ENCODE measurements at places on chromosomes 2 and 18.
A peak's percentile ranks its signal among the peaks of the same experiment; 100 is the strongest.

DNA sequence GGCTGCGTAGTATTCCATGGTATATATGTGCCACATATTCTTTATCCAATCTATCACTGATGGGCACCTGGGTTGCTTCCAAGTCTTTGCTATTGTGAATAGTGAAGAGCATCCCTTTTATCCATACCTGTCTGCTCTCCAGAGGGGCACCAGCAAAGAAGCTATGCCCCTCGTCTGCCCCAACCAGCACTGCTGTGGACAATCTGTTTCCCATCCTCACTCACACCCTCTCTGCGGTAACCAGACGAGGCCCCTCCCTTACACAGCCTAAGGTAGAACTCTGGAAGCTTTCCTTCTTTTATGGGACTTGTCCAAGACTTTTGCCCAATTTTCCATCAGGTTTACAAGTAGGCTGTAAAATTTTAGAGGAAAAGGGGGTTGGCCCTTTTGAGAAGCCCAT lies 24.9 kb downstream of the TTR start:
- DNase-seq, result no peak

GRCh38 chr2:62573936-62574335 lies 67.9 kb upstream of the TMEM17 start:
- DNase-seq, result no peak

DNA sequence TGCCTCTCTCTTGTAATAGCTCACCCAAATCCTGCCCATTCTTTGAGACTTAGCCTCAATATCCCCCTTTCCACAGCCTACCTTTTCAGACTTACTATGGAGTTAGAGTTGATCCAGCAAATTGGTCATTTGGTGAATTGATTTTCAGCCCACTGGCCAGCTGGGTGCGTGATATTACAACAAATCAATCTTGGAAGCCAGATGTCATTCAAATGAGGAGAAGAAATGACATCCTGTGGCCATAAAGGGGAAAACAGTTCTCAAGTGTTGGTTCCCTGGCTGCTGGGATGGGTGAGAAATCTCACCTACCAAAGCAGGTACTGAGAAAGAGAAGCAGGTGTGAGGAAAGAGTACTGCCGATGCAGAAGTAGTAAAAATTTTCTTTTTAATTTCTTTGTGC lies 36.7 kb upstream of the FOXI3 start:
- no peak for DNase-seq

DNA sequence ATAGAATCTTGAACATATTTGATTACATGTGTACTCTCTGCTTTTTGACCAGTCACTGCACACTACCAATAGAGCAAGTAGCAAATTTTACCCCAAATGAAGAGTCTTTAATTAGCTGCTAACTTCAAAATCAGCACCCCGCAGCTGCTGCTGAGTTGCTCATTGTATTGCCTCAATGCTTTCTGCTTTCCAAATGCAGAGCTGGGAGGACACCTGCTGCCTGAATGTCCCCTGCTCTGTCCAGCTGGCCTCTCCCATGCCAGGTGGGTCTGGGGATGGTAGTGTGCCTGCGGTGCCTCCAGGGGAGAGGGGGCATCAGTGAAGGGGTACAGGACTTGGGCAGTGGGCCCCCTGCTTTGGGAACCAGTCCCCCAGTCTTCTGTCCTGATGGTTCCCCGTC lies 184.8 kb downstream of the PRKCE start:
- DNase-seq, result no peak

DNA sequence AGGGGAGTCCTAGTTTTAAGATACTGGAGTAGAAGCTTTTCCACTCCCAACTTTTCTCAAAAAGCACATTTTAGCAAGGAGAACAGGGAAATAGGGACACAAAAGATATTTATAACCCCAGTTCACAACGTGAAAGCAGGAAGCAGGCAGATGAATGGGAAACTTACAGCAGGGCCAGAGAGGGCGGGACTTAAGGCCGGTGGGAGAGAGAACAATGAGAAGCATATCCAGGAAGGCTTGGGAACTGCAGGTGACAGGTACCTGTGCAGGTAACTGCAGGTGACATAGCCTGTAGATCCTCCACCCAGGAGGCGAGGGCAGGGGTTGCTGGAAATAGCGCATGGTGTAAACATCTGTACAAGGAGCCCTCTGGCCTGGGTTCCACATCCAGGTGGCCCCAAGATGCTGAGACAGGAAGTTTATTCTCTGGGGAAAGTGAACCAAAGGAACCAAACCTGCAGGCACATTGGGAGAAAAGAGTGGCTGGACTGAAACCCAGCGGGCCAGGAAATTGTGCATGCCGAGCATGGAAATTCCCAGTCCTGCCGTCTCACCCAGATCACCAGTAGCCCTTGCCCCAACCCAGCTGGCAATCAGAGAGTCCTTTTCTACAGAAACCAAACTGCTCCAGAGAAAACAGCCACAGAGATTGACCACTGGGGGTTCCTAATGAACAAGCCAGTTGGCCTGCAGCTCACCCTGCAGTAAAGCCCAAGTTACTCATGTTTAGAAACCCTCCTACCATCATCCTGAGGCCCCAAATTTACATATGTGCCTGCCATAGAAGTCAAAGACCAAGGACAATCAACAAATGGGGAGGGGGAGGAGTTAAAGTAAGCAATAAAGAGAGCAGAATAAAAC lies 24.3 kb upstream of the COL6A3 start:
- no peak for DNase-seq

- DNase-seq, result no peak
Measured at GRCh38 chr18:34649080-34649479, 61.0 kb upstream of the DTNA start.

- DNase-seq, result no peak
Measured at GRCh38 chr2:113734185-113734584, 22.3 kb downstream of the SLC35F5 start.

GRCh38 chr2:218691234-218691633 lies 19.3 kb downstream of the STK36 start:
- DNase-seq, result no peak

GRCh38 chr2:84958135-84959059 lies 12.6 kb upstream of the KCMF1 start:
- DNase-seq, result peak; percentile 96

- DNase-seq, result no peak
Measured at GRCh38 chr2:170118641-170119040, 59.3 kb upstream of the MYO3B start.

- DNase-seq, result no peak
Measured at GRCh38 chr2:235728800-235729556, 235.1 kb downstream of the AGAP1 start.

GRCh38 chr2:226190479-226191252 lies 609.0 kb downstream of the IRS1 start:
- no peak for DNase-seq

DNA sequence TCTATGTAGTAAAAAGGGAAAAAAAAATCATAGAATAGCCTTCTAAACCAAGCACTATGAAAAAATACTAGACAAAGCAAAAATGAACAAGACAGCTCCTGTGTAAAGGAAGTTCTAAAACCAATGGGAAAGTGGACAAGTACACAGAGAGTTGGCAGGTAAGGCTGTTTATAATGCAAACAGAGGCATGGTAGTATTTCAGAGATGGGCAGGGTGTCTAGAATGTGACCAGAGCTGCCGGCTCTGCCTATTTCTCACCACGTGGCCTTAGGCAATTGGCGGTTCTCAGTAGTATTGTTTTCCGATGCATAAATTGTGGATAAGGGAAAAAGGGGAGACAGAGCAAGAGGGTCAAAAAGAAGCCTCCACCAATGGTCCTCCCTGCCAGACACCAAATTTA lies 173.6 kb downstream of the ANKRD30B start:
- DNase-seq, result no peak

- DNase-seq, result no peak
Measured at GRCh38 chr2:38560092-38560491, 42.6 kb downstream of the HNRNPLL start.

GRCh38 chr2:52821631-52822030 lies 946.0 kb upstream of the CHAC2 start:
- DNase-seq, result no peak
